Stimulated activated CD8-positive, alpha-beta memory T cell treated with anti-CD3 and anti-CD28 coated beads, Interleukin-2, amount 100 ng/mL, for 48 hours (primary cell): ENCODE measurements at places on chromosomes 11 and 22.

GRCh38 chr11:117702946-117703598 is 93.9 kb downstream of the DSCAML1 start:
- no peak for DNase-seq

- no peak for DNase-seq
Observed at GRCh38 chr11:120835601-120836228, 188.2 kb upstream of the TBCEL start.

GRCh38 chr11:67055812-67056211 is 835 bp upstream of the RHOD start:
- DNase-seq = no peak

DNA sequence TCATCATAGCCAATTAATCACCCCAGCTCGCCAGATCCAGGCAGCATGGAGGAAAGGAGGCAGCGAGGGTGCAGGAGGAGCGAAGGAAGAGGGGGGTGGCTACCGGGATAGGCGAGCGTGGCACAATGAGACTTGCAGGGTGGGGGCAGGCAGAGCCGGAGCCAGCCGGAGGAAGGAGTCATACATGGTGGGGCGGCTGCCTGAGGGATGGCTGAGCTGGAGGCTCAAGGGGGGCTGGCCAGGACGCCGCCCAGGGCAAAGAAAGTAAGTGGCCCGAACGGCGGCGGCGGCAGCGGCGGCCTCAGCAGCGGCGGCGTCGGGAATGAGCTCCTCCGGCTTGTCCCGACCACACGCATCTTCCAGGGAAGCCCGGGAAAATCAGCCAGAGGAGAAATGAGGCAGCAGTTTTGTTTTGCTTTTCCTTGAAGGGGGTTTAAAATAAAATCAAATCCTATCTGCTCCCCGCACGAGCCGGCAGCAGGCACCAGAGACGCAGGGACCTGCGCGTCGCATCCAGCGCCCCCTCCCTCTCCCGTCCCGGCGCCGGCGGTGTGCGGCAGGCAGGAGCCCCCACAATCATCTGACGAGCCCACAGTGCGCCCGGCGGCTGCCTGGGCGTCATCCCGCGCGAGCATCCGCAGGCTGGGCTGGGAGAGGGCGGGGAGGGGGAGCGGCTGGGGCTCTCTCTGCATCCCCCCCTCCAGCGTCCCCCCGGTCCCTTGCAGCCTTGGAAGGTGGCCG is 263.6 kb downstream of the CTTN start:
- no peak for DNase-seq

DNA sequence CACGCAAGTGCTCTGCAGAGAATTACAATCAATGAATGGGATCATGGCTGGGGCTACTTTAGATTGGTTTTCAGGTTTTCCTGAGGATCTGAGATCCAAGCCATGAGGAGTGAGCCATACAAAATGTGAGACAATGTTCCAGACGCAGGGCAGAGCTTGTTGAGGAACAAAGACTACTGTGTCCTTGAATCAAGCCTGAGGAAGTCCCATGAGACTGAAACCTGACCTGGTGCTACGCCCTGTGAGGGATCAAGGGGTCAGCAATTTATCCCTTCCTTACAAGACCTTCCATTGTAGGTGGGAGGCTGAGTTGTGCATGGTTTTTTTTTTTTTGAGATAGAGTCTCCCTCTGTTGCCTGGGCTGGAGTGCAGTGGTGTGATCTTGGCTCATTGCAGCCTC is 2.1 kb downstream of the INCENP start:
- no peak for DNase-seq

DNA sequence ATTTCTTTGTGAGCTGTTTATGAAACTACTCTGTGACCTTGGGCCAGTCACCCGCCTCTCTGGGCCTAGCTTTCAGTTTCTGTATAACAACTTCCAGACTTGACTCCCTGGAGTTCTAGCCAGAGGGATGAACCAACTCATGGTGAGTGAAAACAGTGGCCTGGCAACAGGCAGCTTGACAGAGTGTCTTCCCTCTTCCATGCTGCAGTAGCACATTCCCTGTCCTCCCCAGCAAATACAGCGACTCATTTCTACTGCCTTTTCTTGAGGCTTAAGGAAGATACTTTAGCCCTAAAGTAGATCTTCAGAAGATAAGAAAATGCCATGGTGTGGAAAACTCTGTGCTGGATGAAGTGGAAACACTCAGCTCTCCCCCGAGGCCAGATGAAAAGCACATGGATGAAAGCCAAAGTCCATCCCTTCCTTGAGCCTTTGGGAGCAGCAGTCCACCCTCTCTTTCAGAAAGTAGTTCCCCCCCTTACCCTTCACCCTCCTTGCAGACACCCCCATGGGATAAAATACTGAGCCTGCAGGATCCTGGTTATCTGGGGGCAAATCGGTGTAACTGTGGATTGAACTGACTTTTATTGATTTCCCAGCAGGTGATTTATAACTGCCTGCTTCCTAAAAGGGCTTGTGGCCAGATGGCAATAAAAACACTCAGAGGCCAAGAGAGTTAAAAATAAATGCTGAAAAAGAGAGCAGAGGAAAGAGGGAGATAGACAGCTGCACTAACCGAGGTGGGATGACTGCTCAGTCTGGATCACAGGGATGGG is 24.1 kb downstream of the IRAG1 start:
- DNase-seq = no peak

- no peak for DNase-seq
Observed at GRCh38 chr22:33519071-33519973, 401.0 kb downstream of the LARGE1 start.

GRCh38 chr11:110152199-110152598 is 59.0 kb downstream of the ZC3H12C start:
- DNase-seq = no peak

DNA sequence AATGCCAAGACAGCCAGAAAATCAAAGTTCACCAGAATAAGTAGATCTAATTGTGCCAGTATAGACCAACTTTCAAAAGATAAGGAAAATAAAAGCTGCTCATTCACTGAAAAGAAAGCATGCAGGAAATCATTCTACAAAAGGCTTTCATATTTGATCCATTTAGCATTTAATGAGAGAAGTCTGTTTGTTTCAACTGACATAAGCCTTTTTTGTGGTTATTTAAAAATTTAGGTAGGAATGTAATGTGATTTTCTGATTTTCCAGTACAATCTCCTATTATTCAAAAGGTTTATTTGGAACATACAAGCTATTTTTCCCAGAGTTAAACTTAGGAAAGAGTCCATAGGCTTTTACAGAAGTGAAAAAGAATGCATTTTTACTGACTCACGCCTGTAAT is 92.7 kb downstream of the SBF2 start:
- no peak for DNase-seq

DNA sequence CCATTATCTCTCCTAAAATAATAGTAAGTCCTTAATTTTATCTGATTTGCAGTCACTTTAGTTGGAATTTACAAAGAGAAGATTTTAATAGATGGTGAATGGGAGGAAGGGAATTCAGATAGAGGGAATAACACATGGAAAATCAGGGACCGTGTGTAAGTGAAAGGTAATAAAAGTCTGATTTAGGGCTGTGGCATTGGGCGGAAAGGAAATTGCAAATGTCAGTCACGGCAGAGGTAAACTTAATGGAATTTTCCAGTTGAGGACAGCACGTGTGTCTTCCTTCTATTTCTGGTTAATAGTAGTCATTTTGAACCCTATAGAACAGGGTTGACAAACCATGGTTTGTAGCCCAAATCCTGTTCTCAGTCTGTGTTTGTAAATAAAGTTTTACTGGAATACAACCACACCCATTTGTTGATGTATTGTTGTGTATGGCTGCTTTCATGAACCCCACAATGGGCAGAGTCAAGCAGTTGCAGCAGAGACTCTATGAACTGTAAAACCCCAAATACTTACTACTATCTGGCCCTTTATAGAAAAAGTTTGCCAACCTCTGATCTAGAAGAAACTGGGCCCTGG is 34.1 kb downstream of the PACS1 start:
- no peak for DNase-seq

- DNase-seq = no peak
Observed at GRCh38 chr11:7509966-7510365, 3.8 kb upstream of the PPFIBP2 start.

DNA sequence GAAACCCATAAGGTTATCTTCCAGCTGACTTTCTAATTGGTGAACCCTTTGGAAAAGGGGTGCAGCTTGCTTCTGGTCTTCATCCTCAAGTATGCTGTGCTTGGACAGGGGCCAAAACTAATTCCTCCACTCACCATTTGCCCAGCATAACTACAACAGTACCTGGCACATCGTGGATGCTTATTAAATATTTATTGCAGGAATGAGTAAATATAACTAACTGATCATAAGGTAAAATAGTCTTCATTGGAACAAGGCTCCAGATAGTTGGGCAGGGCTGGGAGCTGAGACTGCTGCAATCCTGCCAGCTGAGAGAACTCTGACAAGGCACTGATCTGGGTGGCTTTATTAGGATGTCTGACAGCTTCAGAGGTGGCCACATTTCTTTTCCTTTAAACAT is 2.4 kb upstream of the SIDT2 start:
- no peak for DNase-seq

GRCh38 chr11:36385121-36385970 is 89.3 kb downstream of the PRR5L start:
- DNase-seq = no peak

GRCh38 chr22:22928666-22929380 is 41.2 kb downstream of the IGLL5 start:
- peak; percentile 24 for DNase-seq

- no peak for DNase-seq
Observed at GRCh38 chr11:65958291-65958690, 3.2 kb upstream of the SART1 start.

GRCh38 chr11:61895718-61896059 is 4.3 kb upstream of the FADS3 start:
- DNase-seq = no peak

DNA sequence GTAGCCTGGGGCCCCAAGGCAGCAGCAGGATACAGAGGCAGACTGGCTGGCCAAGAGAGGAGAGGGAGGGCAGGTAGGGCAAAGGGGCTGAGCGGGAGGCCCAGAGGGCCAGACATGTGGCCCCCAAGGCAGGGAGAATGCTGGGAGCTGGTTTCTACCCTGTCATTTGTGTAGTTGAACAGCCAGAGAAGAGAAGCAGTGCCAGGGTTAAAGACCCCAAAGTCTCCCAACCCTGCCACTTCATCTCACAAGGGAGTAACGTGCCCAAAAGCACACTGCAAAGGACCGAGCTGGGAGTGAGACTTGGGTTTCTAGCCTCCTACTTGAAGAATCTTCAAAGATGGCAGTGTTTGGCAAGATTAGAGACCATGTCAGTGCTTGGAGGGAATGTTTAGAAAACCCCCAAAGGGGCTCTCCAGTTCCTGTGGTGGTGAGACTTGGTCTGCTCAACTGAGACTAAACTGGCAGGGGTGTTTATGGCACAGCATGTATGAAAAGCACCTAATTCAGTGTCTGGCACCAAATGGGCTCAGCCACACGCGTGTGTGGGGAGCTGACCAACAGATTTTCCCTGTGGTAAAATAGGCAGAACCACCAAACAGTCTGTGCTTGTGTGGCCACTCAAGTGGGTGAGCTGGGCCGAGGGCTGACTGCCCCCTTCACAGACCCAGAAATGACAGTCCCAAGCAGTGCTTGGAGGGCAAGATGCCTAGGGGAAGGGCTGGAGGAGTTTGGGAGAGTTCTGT is 68.2 kb upstream of the CLTCL1 start:
- DNase-seq = no peak

DNA sequence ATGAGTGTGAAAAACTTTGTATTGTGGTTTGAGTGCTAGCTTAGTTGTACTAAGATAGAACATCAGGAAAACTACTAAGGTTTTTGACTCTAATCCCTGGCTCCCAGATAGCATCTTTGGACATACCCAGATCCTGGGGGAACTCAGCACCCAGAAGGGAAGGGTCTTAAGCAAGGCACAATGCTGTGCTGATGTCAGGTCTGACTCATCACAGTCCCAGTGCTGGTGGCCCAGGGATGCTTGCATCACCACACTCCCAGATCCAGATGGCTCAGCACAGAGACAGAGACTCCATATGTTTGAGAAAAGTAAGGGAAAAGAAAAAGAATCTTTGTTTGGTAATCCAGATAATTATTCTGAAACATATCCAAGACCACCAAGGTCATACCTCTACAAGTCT is 18.3 kb upstream of the OR56A3 start:
- no peak for DNase-seq

DNA sequence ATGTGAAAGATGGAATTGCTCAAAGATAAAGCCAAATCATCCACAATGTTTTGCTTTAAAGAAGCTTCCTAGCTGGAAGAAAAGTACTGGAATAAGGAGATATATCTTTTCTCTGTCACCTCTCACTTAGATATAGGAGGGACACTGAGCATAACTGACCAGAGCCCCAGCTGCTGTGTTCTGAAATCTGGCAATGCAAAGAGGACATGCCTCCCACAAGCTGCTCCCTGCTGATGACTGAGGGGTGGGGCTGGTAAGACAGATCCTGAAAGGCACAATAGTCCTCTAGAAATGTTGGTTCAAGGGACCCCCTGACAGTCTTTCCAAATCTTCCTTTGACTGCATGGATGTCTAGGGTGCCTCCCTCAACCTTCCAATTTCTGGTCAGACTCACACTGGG is 67.0 kb downstream of the SC5D start:
- DNase-seq = no peak

GRCh38 chr22:48846200-48846599 is 981.5 kb downstream of the BRD1 start:
- DNase-seq = no peak

GRCh38 chr22:35695202-35695601 is 22.5 kb upstream of the APOL5 start:
- no peak for DNase-seq

DNA sequence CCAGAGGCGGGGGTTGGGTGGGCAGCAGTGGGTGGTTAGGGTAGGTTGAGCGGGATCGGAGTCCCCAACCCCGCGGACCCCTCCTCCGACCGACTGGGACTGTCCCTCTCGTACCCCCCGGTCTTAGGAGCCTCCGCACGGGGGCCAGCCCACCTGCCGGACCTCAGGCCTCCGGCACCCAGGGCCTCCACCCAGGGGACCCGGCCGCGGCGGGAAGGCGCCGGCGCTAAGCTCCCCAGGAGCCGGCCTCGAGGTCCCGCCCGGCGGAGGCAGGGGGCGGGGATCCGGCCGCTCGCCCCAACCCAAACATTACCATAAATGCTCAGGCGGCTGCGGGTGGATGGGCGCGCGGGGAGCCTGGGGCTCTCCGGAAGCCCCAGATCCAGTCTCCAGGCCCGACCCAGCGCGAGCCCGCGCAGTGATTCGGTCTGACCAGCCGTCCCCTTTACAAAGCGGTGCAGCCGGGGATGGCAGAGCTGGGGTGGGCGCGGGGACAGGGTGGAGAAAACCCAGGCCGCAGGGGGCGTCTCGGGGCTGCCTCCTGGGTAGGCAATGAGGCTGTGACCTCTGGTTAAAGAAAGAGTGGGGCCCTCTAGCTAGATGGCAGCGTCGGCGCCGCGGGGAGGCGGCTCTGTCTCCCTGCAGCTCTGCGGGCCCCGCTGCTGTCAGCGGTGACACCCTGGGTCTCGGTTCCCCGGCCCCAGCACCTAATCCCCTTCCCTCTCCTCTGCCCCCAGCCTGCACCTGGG is 4.0 kb upstream of the MCAM start:
- DNase-seq = peak; percentile 41
